Motor neuron (in vitro differentiated cells): ENCODE measurements at places on chromosomes 4 and X. TPM values are rescaled to one million over a fixed set of nuclear protein-coding genes. Genes with fewer than 3 reads are reported as not detected.

- peak; percentile 99 for ATAC-seq
Measured at GRCh38 chrX:40402831-40403533, 177.8 kb upstream of the ATP6AP2 start.

DNA sequence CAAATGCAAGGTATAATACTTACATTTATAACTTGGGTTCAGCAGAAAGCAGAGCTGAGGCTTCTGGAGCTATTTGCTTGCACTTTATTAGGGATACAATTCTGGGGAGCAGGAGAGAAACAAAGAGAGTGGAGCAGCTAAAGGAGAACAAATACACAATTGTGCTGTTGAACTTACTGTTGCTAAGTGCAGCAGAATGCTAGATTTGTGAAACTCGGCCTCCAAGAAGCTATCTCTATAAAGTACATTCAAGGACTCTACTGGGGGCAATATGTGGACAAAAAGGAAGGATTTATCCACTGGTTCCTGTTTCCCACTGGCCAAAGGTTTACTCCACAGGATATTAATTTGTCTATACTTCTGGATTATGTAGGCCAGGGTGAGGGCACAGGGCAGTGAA, 86.8 kb downstream of the PPP1R2C start:
- ATAC-seq, result no peak

DNA sequence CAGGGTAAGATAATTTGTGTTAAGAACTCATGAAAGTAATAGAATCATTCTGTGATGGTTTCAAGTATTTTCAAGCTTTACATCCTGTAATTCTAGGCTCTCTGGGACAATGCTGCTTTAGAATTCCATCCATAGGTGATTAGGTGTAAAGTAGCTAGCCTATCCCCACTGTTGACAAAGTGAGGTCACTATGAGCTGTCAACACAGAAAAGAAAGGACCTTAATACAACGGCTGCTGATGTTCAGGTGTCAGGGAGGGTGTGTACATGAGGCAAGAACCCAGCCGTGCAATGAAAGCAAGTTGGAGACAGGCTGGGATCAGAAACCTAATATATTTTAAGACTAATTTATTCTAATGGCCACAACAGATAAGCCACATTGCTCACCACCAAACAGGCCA, 36.8 kb upstream of the SH3RF1 start:
- ATAC-seq, result no peak

GRCh38 chr4:87050596-87050995, 115.8 kb downstream of the AFF1 start:
- no peak for ATAC-seq

- ATAC-seq, result no peak
Measured at GRCh38 chr4:140769209-140769608, 13.0 kb upstream of the TBC1D9 start.

- no peak for ATAC-seq
Measured at GRCh38 chr4:53064609-53065008, 202.5 kb downstream of the RASL11B start.

The IL2 gene
- total RNA-seq, result not detected in 2 replicates

The ARSD gene
- total RNA-seq, result 5.5 and 6.8 TPM in 2 replicates

The CLNK gene
- 0.05 TPM in 1 of 2 replicates, not detected in the other for total RNA-seq

The GDPD2 gene
- total RNA-seq, result 33.0 and 37.9 TPM in 2 replicates

The CT45A1 gene
- not detected in 2 replicates for total RNA-seq

The SLC4A4 gene
- 1.8 and 1.9 TPM in 2 replicates for total RNA-seq
